NCI-H1417 treated with DMSO at 0.1 percent for 48 hours (cell line): ENCODE measurements at places on chromosomes 7 and 10.

- no peak for DNase-seq
These were observed 43.4 kb downstream of the BPGM start for GRCh38 chr7:134690016-134690415.

DNA sequence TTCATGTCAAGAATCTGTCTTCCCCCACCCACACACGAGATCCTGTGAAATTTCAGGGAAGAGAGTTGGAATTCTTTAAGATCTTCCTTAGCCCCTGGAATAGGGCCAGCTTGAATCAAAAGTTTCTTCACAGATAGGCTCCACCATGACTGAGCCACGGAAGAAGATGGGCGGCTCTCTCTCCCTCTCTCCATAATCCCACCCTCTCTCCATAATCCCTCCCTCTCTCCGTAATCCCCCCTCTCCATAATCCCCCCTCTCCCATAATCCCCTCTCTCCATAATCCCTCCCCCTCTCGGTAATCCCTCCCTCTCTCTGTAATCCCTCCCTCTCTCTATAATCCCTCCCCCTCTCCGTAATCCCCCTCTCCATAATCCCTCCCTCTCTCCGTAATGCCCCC, 20.4 kb downstream of the SHH start:
- DNase-seq = no peak

- no peak for DNase-seq
These were observed 35.0 kb downstream of the ZFAND2A start for GRCh38 chr7:1124816-1125602.

- no peak for DNase-seq
These were observed 184.2 kb downstream of the CCDC71L start for GRCh38 chr7:106476751-106477150.

- DNase-seq = no peak
These were observed 89.0 kb downstream of the CH25H start for GRCh38 chr10:89118091-89118490.

GRCh38 chr10:49594594-49594993, 15.5 kb upstream of the SLC18A3 start:
- no peak for DNase-seq

- DNase-seq = no peak
These were observed 112.4 kb downstream of the KBTBD2 start for GRCh38 chr7:32779167-32779566.

DNA sequence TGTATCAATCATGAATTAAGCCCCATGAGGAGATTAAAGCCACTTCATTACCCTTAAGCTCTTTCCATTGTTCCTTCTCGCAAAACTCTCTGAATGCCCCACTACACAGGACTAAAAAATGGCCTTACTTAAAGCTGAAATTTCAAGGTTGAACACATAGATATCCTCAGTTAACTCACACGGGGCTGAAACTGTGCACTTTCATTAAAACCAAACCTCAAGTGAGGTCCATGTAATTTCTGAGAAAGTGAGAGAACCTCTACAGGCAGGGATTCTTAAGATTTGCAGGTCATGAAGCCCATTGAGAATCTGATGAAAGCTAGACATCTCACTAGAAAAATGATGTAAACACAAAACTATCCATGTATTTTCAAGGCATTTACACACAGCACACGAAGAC, 15.9 kb downstream of the DENND11 start:
- no peak for DNase-seq

DNA sequence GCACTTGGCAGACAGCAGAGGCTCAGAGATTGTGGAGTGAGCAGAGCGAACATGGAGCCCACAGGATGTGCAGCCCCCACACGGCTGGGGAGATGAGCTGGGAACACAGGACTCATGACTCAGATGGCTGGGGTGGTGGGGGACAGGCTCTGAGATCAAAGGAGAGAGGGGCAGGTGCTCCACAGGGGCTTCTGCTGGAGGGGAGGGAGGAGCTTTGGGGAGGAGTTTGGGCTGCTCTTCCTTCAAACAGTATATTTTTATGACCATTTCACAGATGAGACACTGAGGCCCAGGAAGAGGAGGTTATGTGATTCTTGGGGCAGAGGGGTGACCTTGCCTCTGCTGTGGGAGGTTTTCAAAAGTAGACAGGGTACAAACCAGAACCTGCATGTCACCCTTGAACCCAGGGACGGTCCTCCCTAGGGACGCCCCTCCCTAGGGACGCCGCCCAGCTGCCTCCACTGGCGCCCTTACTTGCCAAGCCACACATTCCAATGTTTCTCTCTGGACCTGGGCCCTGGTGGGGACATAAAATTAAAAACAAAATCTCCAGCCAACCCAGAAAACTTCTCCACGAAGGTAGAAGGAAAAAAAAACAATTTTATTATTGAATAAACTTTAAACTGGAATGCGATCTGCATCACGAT, 981 bp upstream of the CRYGN start:
- DNase-seq = no peak

- DNase-seq = no peak
These were observed 12.7 kb upstream of the PDLIM1 start for GRCh38 chr10:95303535-95303934.

DNA sequence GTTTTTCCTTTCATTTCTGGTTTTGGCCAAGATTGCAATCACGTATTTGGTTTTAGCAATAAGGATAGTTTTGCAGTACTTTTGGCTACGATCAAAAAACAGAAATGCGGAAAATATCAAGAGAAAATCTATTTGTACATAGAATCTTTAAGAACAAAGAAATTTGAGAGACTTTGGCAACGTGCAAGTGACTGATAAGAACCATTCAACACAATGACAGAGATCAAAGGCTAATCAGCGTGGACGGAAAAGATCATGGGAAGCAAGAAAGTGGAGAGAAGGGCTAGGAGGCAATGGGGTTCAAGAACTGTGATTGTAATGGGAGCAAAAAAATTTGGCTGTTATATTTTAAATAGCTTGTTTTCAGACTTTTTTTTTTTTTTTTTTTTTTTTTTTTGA, 16.2 kb upstream of the LRRN3 start:
- no peak for DNase-seq

DNA sequence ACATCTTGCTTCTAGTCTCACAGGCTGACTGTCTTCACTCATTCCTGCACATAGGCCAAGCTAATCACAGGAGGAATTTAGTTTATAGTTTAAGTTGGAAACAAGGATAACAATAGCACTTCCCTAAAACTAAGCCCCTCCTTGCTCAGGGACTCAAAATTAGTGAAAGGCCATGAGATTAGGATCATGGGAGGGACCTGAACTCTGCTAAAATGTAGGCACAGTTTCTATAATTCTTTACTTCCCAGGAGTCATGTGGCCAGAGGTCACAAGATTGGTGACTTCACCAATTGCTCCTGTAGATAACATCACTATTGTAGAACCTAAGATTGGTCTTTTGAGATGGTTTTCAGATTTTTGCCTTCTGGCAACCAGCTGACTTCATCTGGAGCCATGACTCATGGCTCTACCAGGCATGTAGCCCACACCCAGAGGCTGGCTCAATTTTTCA, 14.8 kb upstream of the UPP1 start:
- DNase-seq = no peak

- no peak for DNase-seq
These were observed 4.6 kb downstream of the NKX2-3 start for GRCh38 chr10:99537086-99537988.

DNA sequence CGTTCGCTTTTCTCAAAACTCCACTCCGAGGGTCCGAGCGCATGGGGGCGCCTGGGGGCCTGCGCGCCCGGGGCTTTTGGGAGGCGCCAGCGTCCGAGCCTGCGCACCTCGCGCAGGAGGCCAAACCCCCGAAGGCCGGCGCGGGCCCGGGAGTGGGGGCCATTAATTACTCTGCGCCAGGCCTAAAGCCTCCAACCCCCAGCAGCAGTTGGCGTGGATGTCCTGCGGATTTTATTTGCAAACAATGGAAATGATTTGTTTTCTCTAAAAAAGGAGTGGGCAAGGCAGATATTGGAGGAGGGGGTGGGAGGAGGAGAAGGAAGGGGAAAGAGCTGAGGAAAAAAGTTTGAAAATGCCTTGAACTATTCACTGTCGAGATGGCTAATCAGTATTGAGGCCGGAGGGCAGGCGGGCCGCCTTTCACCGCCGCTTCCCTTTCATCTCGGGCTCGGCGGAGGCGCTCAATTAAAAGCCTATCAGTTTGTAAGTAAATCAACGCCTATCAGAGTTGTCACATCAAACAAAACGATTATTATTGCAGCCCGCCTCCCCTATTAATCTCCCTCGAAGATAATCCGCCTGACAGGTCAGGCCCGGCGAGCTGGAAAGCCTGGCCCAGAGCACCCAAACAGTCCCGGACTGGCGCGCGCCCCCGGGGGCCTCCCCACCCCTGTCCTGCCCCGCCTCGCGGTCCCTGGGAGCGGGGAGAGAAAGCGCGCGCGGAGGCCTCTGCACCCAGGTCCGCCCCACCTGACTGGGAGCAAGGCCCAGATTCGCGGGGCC, 3.4 kb upstream of the ZNF503 start:
- no peak for DNase-seq

DNA sequence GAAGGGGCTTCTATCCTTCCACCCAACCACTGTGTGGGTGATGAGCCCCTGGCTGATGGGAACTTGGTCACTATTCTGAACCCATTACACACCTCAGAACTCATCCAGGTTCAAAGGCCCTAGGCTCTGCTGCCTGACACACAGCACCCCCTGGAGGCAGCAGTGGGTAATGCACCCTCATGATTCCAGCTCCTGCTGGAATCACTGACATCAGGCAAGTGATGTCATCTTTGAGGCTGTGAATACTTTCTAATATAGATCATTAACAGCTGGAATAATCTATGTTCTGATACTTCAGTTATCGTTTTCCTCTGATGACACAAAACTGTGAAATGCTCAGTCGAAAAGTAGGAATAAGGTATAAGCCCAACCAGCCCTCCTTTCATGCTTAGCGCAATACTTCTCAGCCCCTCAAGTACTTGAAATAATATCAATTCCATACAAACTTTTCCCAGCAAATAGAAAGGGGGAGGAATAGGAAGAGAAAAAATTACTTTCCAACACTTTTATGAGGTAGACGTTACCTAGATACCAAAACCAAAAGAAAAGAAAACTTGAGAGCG, 7.5 kb upstream of the RBP3 start:
- no peak for DNase-seq

DNA sequence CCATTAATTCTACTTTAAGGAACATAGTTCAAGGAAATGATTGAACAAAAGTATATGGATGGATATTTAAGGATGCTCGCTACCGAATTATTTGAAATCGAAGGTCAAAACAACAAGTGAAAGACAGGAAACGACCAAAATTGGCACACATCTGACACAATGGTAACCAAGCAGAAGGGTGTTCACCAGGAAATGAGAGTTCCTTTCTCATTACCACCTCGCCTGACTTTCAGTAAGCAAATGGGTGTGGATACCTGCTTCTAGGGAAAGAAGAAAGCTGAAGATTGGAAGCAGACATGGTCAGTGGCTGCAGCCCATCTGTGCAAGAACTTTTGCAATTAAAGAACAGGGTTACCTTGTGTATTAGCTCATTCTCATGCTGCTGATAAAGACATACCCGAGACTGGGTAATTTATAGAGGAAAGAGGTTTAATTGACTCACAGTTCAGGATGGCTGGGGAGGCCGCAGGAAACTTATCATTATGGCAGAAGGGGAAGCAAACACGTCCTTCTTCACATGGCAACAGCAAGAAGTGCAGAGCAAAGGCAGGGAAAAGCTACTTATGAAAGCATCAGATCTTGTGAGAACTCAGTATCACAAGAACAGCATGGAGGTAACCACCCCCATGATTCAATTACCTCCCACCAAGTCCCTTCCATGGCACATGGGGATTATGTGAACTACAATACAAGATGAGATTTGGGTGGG, 6.2 kb upstream of the TMEM273 start:
- DNase-seq = no peak

DNA sequence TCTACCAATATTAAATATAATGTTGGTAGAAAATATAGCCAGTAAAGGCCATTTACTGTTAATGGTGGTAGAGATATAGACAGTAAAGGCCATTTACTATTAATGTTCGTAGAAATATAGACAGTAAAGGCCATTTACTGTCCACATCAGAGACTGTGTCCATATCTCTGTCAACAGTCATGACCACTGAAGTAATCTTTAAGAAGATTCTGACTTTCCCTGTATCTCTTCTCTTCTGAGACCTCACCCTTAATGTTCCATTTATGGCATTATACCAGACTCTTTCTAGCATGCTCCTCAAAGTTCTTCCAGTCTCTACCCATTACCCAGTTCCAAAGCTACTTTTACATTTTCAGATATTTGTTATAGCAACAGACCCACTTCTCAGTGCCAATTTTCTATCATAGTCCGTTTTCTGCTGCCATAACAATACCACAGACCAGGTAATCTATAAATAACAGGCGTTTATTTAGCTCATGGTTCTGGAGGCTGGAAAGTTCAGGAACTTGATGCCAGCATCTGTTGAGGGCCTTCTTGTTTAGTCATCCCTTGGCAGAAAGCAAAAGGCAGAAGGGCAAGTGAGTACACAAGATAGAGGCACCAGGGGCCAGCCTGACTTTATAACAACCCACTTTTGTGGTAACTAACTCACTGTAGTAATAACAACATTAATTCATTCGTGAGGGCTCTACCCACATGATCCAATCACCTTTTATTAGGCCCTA, 7.9 kb upstream of the NUDCD3 start:
- DNase-seq = no peak

GRCh38 chr7:18770154-18770811, 274.7 kb downstream of the HDAC9 start:
- DNase-seq = no peak

DNA sequence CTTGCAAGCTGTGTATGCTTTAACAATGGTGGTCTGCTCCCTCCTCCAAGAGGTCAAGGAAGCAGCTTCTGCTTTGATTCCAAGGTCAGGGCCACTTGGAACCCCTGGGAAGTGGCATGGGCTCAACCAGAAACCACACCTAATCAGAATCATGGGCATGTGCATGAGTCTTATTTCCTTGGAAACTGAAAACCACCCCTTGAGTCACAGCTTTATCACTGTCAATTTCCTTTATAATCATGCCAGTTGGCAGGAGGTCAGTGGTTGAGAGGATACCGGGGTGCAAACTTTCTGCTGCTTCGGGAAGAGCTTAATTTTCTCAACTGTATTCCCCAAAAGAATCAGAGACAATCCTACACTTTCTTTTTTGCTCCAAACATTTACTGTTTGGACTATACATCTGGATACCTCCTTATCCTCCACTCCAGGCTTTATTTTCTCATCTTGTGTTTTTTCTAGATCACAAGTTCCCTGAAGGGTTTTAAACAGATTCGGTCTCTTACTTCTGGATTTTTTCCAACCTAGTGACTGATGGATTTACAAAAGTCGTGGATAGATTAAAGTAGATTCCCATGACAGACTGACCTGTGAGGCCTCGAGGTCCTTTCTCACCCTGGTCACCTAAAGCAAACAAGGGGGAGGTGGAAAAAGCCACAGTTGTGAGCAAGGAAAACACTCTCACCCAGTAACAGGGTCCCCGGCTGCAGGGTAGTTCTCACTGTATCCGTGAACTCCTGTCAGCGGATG, 36.0 kb downstream of the COL17A1 start:
- no peak for DNase-seq

DNA sequence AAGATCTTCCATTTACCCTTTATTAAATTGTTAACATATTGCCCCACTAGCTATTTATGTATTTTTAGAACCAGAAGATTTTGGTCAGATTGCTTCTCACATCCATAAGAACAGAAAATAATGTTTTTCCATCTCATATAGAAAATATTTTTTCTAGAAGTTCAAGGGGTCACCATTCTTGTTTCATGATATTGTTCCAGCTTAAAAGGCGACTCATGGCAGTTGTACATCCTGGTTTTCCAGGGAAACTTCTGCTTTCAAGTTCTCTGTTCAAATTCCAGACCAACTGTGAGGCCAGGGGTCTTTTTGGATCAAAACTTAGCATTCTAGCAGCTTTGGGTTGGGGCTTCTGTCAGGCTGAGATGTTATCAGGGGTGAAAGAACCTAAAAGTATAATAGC, 84.4 kb downstream of the LRRC4 start:
- no peak for DNase-seq

GRCh38 chr10:124232686-124233545, 139.5 kb upstream of the CHST15 start:
- no peak for DNase-seq
